Pons (tissue), 1 donor: ENCODE measurements at places on chromosomes 6 and 20.
A peak's percentile ranks its signal among the peaks of the same experiment; 100 is the strongest.

- DNase-seq = no peak
Observed at GRCh38 chr20:38325905-38326304, 20.4 kb upstream of the LBP start.

DNA sequence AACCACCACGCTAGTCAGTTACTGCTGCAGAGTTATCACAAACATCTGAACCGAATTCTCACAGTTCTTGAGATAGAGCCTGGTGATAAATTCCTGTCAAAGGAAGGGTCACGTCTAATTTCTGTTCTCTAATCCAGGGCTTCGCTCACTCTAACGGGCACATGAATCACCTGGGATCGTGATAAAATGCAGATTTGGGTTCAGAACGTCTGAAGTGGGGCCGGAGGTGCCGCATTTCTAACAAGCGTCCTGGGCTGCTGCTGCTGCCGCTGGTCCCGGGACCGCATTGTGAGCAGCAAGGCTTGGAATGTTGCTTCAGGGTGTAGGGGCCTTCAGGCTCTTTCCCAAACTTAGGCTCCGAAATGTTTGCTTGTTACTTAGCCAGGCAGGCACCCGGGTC is 264.1 kb downstream of the CDC5L start:
- DNase-seq = no peak

GRCh38 chr6:152386131-152386530 is 251.0 kb downstream of the SYNE1 start:
- DNase-seq = no peak

- peak; percentile 91 for DNase-seq
Observed at GRCh38 chr20:11159728-11160127, 485.9 kb upstream of the JAG1 start.

DNA sequence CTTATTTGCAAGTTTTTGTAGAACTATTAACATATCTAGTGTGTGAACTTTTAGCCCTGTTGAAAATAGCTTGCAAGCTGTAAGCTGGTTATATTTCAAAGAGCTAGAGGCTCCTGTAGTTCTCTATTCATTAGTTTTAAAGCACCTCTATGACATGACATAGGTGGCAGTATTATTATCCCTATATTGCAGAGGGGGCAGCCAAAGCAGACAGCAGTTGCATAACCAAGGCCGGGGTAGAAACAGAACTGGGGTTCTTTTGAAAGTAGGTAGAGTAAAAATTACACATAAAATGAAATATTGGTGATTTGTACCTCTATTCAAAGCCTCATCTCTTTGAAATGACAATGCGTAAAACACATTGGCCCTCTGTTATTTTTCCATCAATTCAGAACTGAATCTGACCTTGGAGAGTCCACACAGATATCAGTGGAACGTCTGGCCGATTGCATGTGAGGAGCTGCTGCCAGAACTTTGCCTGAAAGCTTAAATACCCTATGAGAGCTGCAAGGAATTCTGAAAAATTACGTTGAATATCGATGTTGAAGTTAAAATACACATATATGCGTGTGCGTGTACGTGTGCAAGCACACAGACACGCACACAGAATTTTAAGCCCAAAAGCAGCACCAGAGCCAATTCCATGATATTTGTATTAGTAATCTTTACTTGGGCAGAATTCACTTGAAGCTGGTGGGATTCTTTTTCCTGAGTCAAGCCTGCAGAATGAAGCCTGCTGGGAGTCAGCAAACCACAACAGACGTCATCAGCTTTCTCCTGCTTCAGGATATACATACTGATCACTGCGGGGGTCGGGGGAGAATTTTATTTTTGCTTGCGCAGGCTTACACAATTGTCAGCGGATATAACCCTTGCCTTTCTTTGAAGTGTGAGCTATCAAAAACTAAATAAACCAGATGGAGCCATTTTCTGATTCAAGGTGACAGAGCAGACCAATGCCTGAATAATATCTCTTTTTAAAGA is 163.2 kb downstream of the PDE7B start:
- DNase-seq = no peak

DNA sequence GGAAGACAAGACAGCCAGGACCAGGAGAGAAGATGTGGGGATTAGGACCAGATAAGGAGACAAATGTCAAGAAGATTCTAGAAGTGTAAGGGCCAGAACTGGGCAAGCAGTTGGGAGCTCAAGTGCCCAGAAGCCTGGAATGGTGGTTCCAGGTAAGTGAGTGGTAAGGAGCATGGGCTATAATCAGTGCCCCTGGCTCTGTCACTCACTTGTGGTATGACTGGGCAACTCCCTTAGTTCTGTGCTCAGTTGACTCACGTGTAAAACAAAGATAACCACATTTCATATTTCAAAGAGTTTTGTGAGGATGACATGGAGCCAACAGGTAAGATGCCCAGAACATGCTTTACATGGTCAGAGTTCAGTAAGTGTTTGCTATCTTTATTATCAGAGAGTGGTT is 11.2 kb downstream of the CCDC167 start:
- DNase-seq = no peak
